NCI-H2171 (cell line): ENCODE measurements at places on chromosomes 13 and 19.

GRCh38 chr13:93309886-93310523 is 83.4 kb downstream of the GPC6 start:
- no peak for DNase-seq

- no peak for DNase-seq
These were observed 802 bp downstream of the BCAM start for GRCh38 chr19:44809577-44810233.

DNA sequence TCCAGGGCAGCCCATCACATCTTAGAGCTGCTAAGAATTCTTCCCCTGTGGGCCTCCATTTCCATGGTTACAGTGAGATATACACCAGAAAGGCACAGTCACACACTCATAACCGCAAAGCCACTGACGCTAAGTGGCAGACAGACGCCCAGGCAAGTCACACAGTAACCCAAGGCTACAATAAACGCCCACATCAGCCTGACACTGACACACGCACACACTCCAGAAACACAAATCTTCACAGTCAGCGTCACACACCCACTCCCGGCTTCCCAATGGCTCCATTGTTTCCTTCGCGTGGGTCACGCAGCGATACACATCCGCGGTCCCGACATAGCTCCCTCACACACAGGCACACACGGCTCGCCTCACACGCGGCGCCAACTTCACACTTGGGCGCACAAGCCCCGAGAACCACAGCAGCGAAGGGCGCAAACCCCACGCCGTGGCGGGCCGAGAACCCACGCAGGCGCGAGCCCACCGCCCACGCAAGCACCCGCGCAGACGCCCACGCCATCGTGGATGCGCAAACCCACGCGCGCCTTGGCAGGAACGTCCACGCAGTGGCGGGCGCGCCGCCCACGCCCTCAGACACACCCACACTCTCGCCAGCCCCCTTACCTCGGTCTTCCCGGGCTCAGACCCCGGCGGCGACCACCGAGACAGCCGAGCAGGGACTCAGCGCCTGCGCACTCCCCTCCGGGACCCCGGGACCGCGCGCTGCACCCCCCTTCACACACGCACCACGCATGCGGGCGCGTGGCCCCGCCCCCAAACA is at the start of gene ZNF667:
Gene ZNF667, minus strand, starts transcription at position 695 of the 778 bp plus-strand sequence. CDS start 14,975 bp downstream, outside the sequence.
- DNase-seq = no peak

DNA sequence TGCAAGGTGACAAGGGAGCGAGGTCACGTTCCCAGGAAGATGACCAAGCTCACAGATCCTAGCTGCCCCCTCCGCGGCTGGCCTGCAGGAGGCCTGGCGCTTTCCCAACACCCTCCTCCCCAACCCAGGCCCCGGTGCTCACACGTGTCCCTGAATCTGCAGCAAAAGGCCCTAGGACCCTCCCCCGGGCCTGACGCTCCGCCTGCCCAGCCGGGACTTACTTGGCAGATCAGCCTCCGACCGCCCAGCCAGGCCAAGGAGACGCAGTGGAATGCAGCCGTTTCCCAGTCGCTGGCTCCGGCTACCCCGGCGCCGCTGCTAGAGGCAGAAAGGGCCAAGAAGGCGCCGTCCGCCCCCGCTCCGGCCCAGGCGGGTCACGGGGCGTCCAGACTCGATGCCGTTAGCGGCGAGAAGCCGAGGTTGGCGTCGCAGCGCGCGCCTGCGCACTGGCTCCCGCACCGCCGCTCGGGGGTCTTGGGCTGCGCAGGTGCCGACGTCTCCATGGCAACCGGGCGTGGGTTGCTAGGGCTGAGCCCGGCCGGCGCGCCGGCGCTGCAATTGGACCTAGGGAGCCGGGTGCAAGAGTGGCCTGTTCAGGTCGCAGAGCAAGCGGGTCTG is at the start of gene PNMA8A:
Gene PNMA8A, minus strand, starts transcription at position 448 of the 618 bp plus-strand sequence. CDS start 528 bp downstream, outside the sequence.
- peak; percentile 88 for DNase-seq

DNA sequence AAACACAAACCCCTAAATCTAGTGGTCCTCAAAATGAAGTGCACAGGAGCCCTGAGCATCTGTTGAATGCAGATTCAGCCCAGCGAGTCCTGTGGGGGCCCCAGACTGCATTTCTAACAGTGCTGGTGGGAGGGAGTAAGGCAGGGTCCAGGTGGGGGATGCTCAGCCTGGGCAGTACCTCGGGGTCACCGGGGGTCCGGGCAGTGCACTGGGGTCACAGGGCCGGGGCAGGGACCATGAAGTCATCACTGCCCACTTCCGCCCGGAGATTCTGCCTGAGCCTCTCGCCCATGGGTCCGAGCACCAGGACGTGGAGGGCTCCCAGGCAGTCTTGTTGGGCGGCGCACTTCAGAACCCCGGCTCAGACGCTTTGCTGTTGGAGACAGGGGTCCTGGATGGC is 838 bp upstream of the ATP4B start:
- no peak for DNase-seq

- DNase-seq = no peak
These were observed 4.8 kb downstream of the B3GLCT start for GRCh38 chr13:31204592-31204991.

DNA sequence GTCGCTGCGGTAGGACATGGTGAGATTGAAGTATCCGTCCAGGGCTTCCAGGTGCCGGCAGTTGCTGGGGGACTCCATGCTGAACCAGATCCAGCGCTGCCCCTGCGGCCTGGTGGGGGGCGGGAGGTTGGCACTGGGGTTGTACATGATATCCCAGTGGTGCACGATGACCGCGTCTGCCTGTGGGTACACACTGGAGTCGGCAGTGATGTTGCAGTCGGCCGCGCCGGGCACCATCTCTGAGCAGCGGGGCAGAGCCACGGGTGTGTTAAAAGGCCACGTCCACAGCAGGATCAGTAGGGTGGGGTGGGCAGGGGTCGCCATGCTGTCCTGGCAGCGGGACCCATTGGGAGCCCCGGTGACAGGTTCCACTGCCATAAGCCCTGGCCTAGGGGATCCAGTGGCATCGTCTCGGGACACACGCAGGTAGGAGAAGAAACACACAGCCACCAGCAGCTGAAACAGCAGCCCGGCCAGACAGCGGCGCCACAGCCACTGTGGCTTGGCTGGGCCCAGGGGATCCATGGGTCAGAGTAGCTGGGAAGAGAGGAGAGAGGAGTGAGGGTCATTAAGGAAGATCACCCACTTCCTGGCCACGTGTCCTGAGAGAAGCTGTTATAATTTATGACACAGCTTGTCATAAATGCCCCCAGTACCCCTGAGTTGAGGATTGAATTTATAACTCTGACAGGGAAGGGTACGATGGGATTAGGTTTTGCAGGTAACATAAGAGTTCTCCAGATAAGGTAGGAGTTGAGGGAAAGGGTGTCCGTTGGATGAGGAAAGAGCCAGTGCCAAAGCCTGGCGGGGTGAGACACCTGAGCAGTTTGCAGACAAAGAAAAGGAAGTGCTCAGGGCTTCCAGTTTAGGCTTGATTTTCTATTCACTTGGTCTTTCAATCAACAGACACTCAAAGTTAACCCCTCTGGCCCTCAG is 2.9 kb downstream of the FUT5 start:
- DNase-seq = no peak

- no peak for DNase-seq
These were observed 246.1 kb upstream of the MAB21L1 start for GRCh38 chr13:35722458-35723052.

DNA sequence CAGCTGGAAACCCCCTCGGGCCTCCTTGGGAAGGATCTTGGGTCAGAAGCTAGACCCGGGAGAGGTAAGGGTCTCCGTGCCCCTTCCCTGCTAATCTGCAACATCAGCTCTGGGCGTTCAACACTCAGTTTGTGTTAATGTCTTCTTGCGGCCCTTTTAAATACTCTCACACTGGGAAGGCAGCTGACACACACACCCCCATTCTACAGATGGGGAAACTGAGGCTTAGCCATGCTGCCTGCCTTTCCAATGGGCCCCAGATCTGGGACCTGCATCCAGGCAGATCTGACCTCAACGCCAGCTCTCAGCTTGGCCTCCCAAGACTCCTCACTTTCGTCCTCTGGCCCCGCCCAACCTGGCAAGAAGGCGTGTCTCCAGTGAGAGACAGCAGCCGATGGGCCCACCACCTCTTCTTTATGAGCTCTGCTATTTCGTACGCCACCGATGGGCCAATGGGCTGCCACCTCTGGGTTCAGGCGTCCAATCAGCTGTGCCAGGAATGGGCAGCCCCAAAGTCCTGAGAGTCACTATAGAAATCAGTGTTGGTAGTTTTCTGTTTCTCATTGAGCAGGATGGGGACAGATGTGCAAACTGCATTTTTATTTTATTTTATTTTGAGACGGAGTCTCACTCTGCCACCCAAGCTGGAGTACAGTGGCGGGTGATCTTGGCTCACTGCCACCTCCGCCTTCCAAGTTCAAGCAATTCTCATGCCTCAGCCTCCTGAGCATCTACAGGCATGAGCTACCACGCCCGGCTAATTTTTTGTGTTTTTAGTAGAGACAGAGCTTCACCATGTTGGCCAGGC is 43.8 kb downstream of the DNM2 start:
- no peak for DNase-seq

- DNase-seq = no peak
These were observed 39.8 kb upstream of the MCF2L start for GRCh38 chr13:112928972-112929782.
